ENCODE measurements at places on chromosomes 4 and X.
A peak's percentile ranks its signal among the peaks of the same experiment; 100 is the strongest.

DNA sequence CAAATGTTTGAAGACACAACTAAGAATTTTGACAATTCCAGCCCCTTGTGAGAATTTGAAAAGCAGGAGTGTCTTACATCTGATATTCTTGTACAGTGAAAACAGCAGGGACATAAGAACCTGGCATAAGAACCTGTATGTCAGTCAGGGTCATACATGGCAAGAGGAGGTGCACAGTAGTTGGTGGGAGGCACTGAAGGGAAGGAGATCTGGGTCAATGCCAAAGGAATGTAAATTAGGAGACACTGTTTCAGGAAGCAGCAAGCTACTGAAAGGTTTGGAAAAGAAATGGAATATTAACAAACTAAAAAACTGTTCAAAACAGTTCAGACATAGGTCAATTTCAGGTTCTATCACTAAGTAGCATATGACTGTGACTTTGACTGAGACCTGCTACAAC, 25.0 kb upstream of the SPP1 start:
- DNase-seq = no peak

- no peak for DNase-seq
Measured at GRCh38 chr4:159383562-159383931, 280.7 kb downstream of the RAPGEF2 start.

DNA sequence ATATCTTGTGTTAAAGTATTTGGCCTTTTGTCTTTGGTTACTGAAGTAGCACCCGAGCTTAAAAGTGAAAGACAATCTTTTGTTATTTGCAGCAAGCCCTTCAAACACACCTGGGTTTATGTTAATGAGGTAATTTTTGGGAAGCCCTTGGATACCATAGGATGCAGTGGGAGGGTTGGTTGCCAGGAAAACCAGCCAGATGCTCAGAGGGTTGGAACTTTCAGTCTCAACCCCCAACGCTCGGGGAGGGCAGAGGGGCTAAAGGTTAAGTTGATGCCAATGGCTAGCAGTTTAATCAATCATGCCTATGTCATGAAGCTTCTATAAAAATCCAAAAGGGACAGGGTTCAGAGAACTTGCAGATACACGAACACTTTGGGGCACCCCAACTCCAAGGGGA, 17.2 kb upstream of the GPR173 start:
- no peak for DNase-seq

- no peak for DNase-seq
Measured at GRCh38 chr4:2743518-2744445, 12.4 kb downstream of the TNIP2 start.

DNA sequence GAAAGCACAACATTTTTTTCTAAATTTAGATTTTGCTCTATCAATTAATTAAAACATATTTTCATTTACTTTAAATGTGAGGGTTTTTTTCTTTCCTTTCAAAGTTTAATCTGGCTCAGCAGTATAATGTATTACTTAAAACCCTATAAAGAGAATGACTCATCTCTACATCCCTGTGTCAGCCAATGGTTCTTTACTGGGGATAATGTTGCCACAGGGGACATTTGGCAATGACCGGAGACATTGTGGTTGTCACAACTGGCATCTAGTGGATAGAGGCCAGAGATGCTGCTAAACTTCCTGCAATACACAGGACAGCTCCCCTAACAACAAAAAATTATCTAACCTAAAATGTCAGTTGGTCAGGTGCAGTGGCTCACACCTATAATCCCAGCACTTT, 53.8 kb downstream of the SYNPO2 start:
- no peak for DNase-seq

DNA sequence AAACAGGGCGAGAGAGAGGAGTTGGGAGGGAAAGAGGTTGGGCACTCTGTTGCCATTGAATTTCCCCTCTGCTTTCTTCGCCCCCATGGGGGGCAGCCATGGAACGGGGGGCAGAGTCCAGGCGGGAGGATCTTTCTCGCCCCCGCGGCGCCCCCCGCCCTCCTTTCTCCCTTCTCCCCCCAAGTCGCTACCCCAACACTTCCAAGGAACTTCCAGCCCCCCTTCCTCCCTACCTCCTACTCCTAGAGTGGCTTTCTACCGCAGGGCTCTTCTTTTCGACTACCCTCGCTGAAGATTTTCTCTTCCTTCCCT, 594 bp upstream of the STAG2 start:
- DNase-seq = no peak

GRCh38 chr4:58566260-58566659, 1456.1 kb upstream of the IGFBP7 start:
- DNase-seq = no peak

GRCh38 chrX:55489314-55490009, at the start of gene USP51:
Gene USP51, minus strand, starts transcription at chrX:55489848. Its CDS starts 909 bp downstream, at chrX:55488939.
- peak; percentile 73 for DNase-seq

DNA sequence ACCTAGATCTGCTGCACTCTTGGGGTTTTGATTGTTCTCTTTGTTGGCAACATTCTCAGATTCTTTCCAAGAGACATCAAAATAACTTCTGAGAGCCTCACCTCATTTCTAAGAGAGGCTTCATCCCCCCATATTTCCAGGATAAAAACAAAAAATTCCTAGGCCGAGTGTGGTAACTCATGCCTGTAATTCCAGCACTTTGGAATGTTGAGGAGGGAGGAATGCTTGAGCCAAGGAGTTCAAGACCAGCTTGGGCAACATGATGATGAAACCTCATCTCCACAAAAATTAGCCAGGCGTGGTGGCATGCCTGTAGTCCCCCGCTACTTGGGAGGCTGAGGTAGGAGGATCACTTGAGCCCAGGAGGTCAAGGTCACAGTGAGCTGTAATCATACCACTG, 477.0 kb downstream of the INPP4B start:
- DNase-seq = no peak

GRCh38 chr4:156173486-156173885, 219.8 kb upstream of the CTSO start:
- DNase-seq = no peak
